ENCODE measurements at places on chromosomes 13 and 19. TPM values are rescaled to one million over a fixed set of nuclear protein-coding genes. Genes with fewer than 3 reads are reported as not detected.

The TSHZ3 gene
- 25.9 TPM for total RNA-seq

The FGF21 gene
- not detected for total RNA-seq

The ZNF560 gene
- 0.21 TPM for total RNA-seq

The ZNF177 gene
- 8.6 TPM for total RNA-seq

The TEX101 gene
- total RNA-seq: not detected

The STX10 gene
- 26.4 TPM for total RNA-seq

The EIF3K gene
- total RNA-seq: 92.4 TPM

The DMPK gene
- total RNA-seq: 49.4 TPM

The RFPL4AL1 gene
- not detected for total RNA-seq

The LRCH1 gene
- 34.4 TPM for total RNA-seq

The KLK14 gene
- total RNA-seq: not detected

The SLC5A5 gene
- not detected for total RNA-seq

The CCDC169 gene
- 7.0 TPM for total RNA-seq

The PRTN3 gene
- total RNA-seq: 0.26 TPM

The PSG6 gene
- not detected for total RNA-seq

The ZNF442 gene
- total RNA-seq: 13.4 TPM

DNA sequence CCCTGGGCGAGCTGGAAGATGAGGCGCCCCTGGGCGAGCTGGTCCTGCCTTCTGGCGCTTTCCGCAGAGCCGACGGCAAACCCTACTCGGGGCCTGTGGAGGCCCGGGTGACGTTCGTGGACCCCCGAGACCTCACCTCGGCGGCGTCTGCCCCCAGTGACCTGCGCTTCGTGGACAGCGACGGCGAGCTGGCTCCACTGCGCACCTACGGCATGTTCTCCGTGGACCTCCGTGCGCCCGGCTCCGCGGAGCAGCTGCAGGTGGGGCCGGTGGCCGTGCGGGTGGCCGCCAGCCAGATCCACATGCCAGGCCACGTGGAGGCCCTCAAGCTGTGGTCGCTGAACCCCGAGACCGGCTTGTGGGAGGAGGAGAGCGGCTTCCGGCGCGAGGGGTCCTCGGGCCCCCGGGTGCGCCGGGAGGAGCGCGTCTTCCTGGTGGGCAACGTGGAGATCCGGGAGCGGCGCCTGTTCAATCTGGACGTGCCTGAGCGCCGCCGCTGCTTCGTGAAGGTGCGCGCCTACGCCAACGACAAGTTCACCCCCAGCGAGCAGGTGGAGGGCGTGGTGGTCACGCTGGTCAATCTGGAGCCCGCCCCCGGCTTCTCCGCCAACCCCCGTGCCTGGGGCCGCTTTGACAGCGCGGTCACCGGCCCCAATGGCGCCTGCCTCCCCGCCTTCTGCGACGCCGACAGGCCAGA lies 6.3 kb downstream of the CILP2 start:
- DNase-seq: no peak

GRCh38 chr13:41416276-41416675 lies 41.1 kb upstream of the RGCC start:
- DNase-seq: no peak

GRCh38 chr19:1673645-1674292 lies 21.4 kb upstream of the TCF3 start:
- no peak for DNase-seq

DNA sequence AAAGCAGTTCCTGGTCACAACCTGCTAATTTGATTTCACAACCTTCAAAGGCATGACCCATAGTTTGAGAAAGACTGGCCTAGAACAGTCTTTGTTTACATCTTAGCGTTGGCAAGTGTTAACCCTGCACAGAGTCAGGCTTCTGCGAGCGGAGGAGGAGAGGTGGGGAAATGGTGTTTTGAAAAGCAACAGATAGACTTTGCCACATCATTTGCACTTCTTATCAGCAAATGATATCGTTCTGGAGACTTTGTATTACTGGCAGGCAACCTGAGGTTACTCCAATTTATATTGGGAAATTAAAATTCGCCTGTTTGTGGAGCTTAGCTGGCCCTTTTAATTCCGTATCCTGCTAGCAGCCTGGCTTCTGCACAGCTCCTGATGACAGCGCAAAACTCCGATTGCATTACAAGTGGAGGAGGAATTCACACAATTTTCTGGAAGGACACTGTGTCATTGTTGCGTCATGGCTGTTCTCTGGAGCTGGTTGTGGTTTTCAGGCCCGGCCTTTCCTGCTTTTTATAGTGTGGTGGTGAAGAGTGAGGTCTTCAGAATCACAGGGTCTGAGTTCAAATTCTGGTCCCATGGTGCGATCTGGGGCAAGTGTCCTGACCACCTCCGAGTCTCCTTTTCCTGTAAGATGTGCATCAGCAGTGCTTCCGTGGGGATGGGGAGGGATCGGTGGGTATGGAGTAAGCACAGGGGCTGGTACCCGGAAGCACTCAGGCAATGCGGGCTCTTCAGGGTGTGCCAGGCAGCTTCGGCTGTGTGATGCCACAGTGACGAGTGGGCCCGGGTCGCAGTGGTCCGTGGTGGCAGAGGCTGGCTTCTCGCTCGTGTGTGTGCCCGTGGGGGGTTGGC lies 49.1 kb upstream of the EHD2 start:
- no peak for DNase-seq

- DNase-seq: no peak
Measured at GRCh38 chr13:44108331-44108858, 228.7 kb downstream of the LACC1 start.

- no peak for DNase-seq
Measured at GRCh38 chr19:54133312-54133956, 4.1 kb upstream of the CNOT3 start.

DNA sequence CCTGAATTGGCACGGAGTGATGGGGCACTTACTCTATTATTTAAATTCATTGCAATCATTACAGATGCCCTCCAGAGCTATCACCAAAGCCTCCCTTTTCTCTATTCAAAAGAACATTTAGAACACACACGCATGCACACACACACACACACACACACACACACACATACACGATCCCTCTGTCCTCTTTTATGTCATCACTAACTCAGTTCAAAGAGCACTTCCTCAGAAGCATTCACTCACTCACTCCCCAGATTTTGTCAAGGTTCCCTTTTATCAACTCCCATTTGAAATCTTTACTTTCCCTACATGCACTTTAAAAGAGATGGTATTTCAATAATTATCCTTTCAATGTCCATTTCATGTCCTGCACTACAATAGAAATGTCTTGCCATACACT lies 22.4 kb upstream of the IGFL4 start:
- no peak for DNase-seq

DNA sequence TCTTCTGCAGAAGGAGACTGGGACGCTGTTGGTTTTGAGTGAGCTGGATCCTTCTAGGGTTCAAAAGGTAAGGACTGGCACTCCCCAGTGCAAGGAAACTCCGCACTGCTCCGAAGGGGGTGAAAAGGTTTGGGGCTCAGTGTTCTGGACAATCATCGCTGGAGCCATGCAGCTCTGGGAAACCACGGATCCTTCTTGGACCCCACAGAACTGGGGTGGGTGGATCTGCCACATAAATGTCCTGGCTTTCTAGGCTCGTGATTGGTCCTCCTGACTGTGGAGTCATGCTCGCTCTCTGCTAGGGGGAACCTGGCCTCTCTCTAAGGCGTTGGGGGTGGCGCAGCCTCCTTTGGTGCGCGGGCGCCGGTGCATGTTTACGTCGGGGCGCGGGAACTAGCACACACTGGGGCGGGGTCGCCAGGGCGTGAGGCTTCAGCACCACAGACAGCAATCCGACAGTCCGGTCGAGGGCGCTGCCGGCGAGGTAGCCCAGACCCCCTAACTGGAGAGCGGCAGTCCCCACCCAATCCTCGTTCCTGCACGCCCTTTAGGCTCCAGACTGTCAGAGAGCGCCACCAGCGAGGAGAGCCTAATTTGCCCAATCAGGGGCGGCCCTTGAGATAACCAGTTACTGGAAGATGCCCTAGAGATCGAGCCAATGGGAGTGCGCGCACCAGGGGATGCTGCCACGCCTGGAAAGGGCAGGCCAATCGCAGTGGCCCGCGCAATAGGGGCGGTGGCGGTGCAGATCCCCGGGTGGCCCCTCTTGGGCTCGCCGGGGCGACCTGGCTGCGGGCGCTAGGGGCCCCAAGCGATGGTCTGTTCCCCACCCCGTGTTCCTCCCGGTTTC lies 913 bp upstream of the ELAVL3 start:
- DNase-seq: no peak

DNA sequence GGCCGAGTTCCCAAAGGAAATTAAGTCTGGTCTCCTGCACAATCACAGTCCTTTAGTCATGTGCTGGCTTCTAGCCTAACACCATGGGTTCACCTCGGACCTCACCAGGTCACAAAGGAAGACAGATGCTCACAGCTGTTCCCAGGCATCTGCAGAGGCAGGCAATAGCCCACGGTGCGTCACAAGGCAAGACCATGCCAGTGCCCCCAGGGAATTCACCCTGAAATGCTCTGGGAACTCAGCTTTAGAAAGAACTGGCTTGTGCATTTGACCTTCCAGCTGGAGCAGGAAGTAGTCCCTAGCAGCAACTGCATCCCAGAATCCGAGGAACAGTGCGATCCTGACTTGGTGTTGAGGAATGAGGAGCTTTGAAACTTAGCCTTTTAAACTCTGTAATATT lies 96.8 kb upstream of the WASF3 start:
- no peak for DNase-seq

GRCh38 chr19:35958660-35959039 lies 22.5 kb downstream of the LRFN3 start:
- DNase-seq: no peak

- DNase-seq: no peak
Measured at GRCh38 chr13:97194479-97194878, 27.7 kb upstream of the MBNL2 start.

DNA sequence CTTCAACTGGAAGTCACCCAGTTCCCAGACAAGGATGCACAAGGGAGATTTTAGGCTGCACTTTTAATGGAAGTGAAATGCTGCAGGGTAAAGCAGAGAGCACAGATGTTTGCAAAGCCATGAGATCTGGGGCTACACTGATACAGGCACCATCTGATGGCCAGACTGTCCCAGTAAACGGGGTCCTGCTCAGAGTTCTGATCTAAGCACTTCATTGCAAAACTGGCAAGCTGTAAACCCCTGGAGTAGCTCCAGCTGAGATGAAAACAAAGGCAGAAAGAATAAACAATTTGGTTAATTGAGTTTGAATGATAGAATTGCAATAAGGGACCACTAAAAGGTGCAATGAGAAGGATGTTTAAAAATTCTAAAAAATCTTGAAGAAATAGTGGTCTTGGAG lies 197.1 kb downstream of the OXGR1 start:
- no peak for DNase-seq

- DNase-seq: no peak
Measured at GRCh38 chr13:20475927-20476691, 49.5 kb downstream of the CRYL1 start.

- DNase-seq: no peak
Measured at GRCh38 chr13:86541461-86541860, 742.2 kb upstream of the SLITRK6 start.

DNA sequence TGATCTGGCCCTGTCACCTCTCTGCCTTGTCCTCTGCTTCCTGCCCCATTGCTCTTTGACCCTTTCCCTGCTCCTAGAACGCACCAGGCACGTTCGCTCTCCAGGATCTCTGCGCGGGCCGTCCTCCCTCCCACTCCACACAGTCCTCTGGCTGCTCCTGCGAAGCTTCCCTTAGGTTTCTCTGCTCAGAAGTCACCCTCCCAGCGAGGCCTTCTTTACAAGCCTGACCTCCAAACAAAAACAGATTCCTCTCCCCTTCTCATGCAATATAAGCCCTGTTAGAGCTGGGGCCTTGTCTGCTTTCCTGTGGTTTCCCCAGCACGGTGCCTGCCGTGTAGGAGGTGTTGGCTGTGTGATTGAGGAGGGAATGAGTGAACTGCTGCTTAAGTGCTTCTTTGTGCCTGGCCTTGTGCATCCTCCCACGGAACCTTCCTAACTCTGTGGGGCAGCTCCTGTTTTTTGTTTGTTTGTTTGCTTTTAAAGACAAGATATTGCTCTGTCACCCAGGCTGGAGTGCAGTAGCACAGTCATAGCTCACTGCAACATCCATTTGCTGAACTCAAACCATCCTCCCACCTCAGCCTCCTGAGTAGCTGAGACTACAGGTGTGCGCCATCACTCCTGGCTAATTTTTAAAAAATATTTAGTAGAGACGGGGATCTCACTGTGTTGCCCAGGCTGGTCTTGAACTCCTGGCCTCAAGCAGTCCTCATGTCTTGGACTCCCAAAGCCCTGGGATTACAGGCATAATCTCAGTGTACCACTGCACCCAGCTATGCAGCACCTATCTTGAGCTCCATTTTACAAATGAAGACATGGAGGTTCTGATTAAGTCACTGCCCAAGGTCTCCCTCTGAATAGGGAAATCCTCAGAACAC lies 82.0 kb downstream of the SIPA1L3 start:
- no peak for DNase-seq

GRCh38 chr13:80408270-80408669 lies 67.3 kb upstream of the SPRY2 start:
- DNase-seq: no peak

GRCh38 chr19:8194528-8195267 lies 14.5 kb upstream of the CERS4 start:
- no peak for DNase-seq

- no peak for DNase-seq
Measured at GRCh38 chr19:51147663-51148062, 5.6 kb downstream of the SIGLEC7 start.

DNA sequence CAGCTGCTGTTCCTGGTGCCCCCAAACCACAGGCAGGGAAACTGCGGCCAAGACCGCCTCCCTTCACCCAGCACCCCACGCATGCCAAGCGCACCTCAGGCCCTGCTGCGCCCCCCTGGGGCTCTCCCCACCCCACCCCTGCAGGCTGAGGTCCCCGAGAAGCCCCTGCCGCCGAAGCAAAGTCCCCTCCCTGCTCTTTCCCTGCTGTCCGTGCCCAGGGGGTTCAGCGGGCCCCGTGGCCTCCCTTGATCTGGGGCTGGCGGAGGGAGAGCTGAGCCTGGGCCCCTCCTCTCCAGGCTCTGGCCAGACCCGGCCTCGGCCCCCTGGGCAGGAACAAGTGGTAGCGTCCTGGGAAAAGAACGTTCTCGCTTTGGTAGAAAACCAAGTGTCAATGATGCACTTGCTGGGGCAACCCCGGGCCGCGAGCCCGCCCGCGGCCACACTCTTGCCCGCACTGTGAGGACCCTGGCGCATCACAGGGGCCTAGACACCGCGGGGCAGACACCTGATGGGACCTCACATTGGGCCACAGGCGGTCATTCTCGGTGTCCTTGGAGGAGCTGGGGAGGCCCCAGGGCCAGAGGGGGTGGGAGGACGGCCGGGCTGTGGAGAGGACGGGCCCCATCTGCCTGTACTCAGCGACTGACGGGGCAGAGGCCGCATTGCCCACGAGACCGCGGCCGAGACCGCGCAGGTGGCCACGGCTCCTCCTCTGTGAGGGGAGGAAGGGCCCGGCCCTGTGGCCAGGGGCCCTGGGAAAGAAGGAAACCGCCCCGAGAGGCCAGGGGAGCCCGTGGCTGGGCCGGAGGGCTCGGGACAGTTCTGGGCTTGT lies 29.0 kb downstream of the GPX4 start:
- DNase-seq: no peak

- DNase-seq: no peak
Measured at GRCh38 chr13:50589139-50589538, 254.4 kb downstream of the DLEU7 start.

- no peak for DNase-seq
Measured at GRCh38 chr13:80048030-80048429, 292.9 kb downstream of the SPRY2 start.

Measured in urinary bladder (tissue), 4 donors.